H9 (cell line): ENCODE measurements at places on chromosomes 1 and 21. TPM values are rescaled to one million over a fixed set of nuclear protein-coding genes. Genes with fewer than 3 reads are reported as not detected.

BMP8B gene
- total RNA-seq, result 0.33 and 0.42 TPM in 2 replicates

FCN3 gene
- total RNA-seq, result 0.22 TPM in 2 replicates

INKA2 gene
- 11.9 and 12.3 TPM in 2 replicates for total RNA-seq

FHAD1 gene
- total RNA-seq, result 1.2 and 1.9 TPM in 2 replicates

RGS13 gene
- total RNA-seq, result not detected in 2 replicates

TAS1R3 gene
- 0.28 and 0.35 TPM in 2 replicates for total RNA-seq

COL18A1 gene
- 232 and 234 TPM in 2 replicates for total RNA-seq

CHIT1 gene
- not detected in 2 replicates for total RNA-seq

IGSF21 gene
- total RNA-seq, result 5.2 and 6.2 TPM in 2 replicates

GRCh38 chr1:51265618-51266017 is 29.5 kb downstream of the RNF11 start:
- DNase-seq, result no peak

DNA sequence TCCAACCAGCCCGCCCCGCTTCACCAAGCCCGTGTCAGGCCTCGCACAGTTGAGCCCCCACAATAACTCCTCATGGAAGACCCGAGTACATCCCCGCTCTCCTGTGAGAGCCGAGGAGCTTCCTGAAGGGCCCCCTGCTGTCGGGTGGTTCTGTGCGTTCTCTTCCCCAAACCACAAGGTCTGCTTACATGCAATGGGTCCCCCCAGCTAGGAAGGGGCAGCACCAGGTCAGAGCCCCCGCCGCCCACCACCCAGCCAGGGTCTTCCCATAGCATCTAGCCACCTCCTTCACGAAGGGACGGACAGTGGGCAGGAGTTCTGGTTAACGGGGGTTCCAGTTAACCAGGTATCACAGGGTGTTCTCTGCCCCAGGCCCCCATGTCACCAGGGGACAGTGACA is 51.5 kb downstream of the GLIS1 start:
- no peak for DNase-seq

- no peak for DNase-seq
Measured at GRCh38 chr1:9486466-9487140, 52.7 kb upstream of the SLC25A33 start.

- DNase-seq, result no peak
Measured at GRCh38 chr1:161502181-161502580, 3.1 kb upstream of the FCGR2A start.

DNA sequence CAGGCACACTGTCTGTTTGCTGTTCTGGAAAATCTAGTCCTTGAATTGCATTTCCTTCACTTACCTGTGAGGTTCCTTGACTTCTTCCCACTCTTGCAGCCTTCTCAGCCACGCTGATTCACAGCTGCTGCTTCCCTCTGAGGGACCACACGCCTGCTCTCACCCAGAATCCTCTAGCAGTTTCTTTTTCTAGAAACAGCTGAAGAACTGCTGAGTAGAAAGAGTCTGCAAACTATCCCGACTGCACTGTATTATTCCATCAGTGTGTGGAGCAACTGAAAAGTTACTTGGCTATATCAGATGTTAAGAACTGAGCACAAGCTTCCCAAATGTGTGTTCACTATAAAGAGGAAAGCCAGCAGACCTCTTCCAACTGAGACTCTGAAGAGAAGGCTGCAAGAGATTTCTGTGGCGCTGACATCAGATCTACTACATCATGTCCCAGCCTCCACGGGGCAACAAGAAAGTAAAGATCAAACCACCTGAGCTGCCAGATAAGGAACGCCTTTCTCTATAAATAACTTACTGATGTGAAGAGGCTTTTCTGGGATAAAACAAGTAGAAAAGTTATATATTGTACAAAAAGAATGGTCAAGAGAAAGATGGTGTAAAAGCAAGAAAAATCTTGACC is 226.6 kb downstream of the RERE start:
- DNase-seq, result no peak

- no peak for DNase-seq
Measured at GRCh38 chr1:96416701-96417444, 304.7 kb upstream of the PTBP2 start.

DNA sequence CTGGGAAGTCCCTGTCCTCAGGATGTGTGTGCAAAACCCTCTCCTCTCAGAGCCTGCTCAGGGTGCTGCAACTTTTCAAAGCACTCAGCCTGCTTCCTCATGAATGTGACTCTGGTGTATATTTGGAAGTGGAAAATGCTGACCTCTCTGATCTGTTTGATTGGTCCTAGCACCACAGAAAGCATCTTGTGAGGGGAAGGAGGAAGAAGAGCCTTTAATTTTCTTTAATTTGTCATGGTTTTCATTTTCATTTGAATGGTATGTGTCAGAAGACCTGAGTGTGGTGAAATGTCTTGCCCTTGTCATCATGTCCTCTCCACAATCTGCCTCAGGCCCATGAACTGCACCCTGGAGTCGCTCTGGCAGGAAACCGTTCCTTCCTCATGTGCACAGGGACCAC is 383.5 kb downstream of the NTNG1 start:
- no peak for DNase-seq

DNA sequence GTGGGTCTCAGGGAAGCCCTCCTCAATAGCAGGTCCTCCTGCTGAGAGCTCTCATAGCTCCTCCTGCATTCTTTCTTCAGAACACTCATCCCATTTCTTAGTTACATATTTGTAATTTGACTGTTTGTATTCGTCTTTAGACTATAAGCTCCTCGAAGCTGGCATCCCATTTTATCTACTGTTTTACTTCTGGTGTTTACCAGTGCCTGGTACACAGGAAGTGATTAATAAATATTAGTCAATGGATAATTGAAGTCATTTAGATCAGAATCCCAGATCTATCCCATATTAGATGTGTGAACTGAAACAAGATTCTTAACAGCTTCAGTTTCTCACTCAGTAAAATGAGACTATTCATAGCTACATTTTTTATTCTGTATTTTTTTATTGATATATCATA is 88.7 kb downstream of the PLPP3 start:
- DNase-seq, result no peak

DNA sequence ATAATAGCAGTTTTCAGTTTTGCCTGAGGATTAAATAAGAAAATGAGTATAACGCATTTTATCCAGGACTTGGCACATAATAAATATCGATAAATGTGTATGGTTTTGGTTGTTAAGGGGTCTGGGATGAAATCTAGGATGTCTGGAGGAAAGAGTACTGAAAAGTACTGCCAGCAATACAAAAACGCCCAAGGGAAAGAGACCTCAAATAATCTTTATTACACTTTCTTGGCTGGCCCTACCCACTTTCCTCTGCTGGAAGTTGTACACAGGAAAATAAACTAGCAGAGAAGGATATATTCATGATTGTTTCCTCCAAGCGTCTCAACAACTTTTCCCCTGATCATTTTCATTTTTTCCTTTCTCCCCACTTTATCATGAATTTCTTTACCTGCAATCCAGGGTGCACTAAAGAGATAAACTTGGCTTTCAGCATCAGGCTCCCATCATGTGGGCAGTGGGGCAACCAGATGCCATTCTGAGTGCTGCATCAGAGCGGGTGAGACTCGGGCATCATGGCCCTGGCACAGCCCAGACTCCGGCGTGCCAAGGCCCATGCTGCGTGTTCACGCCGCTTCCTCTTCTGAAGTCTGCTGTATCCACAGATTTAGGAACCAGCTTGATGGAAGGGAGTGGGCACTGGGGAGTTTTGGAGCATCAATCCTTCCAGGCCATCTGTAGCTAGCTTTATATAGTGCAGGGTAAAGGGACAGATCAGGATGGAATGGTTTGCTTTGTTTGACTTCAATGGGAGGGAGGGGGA is 35.8 kb upstream of the PLXNA2 start:
- DNase-seq, result no peak

- no peak for DNase-seq
Measured at GRCh38 chr1:187605736-187606135, 777.0 kb downstream of the PLA2G4A start.

DNA sequence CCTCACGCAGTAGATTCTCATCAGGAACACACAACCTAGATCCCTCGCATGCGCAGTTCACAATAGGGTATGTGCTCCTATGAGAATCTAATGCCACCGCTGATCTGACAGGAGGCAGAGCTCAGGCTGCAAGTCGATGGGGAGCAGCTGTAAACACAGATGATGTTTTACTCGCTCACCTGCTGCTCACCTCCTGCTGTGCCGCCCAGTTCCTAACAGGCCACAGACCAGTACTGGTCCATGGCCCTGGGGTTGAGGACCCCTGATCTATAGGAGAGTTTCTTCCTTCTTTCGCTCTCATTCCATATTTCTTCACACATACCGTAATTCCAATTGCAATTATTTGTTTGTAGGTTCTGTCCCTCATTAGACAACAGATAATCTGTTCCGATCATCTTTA is 103.4 kb downstream of the CLEC20A start:
- DNase-seq, result no peak

DNA sequence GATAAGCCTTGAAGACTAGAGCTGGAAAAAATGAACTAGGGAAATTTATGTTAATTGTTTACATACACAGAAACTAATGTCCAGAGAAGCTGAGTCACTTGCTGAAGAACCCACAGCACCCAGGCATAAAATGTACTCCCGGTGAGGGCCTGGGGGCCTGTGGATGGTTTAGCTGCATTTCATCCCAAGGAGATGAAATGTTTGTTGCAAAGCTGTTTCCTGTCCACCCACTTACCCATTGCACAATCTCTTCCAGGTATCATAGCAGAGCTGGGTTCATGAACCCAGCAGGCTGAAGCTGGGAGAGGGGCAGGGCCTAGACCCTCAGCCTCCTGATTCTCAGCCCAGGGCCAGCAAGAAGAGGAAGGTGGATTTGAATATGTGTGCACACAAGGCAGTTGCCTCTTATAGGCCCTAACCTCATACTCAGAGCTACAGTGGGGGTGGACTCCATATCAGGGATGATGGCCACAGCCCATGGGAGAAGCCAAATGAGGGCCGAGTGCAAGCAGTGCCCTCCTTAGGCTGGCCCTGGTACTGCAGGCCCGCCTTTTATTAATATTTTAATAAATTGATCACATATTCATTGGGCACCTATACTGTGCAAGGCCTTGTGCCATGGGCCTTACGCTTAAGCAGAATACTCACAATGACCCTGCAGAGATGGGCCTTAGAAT is 110.8 kb downstream of the LACTBL1 start:
- no peak for DNase-seq

DNA sequence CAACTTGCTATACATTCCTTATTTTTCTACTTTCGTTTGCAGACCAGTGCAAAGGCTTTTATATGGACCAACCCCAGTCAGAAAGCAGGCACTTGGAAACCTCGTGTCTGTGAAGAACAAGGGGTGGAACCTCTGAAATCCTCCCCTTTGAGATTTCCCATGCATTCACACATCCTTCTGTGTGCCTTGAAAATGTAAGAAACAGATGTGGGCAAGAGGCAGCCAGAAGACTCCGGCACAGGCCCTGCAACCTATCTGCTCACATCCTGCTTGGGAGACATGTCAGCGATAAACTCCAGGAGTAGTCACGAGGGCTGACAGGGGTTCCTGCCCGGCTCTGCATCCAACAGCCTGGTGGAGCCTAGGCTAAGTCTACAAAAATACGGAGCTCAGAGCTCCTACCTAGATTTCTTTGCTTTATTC is 42.5 kb downstream of the ETS2 start:
- no peak for DNase-seq

- DNase-seq, result no peak
Measured at GRCh38 chr1:65082346-65083040, 65.5 kb upstream of the AK4 start.

DNA sequence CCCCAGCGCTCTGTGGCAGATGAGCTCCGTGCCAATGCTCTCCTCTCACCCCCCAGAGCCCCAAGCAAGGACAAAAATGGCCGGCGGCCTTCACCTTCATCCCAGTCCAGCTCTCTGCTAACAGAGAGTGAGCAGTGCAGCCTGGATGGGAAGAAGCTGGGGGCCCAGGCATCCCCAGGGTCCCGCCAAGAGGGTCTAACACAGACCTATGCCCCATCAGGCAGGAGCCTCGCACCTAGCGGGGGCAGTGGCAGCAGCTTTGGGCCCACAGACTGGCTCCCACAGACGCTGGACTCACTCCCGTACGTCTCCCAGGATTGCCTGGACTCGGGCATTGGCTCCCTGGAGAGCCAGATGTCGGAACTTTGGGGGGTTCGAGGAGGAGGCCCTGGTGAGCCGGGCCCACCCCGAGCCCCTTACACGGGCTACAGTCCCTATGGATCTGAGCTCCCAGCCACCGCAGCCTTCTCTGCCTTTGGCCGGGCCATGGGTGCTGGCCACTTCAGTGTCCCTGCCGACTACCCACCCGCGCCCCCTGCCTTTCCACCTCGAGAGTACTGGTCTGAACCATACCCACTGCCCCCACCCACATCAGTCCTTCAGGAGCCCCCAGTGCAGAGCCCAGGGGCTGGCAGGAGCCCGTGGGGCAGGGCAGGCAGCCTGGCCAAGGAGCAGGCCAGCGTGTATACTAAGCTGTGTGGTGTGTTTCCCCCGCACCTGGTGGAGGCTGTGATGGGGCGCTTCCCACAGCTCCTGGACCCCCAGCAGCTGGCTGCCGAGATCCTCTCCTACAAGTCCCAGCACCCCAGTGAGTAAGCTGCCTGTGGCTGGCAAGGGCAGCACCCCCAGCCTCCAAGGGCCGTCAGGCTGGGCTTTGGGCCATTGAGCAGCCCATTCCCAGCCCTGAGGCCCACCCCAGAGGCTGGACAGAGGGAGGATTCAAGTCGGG is 8.7 kb downstream of the ZC3H12A start:
- DNase-seq, result no peak

DNA sequence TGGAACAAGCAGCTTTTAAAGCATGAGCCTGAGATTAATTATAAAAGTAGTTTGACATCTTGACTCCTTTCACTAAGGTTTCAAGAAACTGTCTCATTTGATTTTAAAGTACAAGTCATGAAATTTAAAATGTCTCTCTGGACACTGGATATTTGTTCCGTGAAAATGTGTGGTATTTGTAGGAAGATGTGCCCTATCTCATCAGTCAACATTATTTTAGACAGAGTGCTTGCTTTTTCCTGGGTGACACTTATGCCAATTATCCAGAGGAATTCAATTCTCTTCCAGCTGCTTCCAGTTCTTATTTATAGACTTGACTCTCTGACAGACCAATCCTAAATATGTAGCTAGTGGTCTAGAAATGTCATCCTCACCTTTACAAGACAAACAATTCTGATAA is 300.4 kb downstream of the PLA2G4A start:
- DNase-seq, result no peak

- no peak for DNase-seq
Measured at GRCh38 chr1:78607334-78607927, 12.8 kb upstream of the IFI44L start.

GRCh38 chr1:223227031-223227430 is 84.0 kb upstream of the TLR5 start:
- DNase-seq, result peak; percentile 5

GRCh38 chr1:205111354-205111753 is 10.4 kb downstream of the RBBP5 start:
- DNase-seq, result no peak

- DNase-seq, result no peak
Measured at GRCh38 chr1:95509989-95510388, 276.0 kb downstream of the RWDD3 start.

- no peak for DNase-seq
Measured at GRCh38 chr1:29831500-29832117, 595.3 kb downstream of the PTPRU start.

- DNase-seq, result no peak
Measured at GRCh38 chr1:27192039-27192529, 37.2 kb upstream of the SLC9A1 start.
